HS-5 (cell line): ENCODE measurements at places on chromosomes 13 and 19.

DNA sequence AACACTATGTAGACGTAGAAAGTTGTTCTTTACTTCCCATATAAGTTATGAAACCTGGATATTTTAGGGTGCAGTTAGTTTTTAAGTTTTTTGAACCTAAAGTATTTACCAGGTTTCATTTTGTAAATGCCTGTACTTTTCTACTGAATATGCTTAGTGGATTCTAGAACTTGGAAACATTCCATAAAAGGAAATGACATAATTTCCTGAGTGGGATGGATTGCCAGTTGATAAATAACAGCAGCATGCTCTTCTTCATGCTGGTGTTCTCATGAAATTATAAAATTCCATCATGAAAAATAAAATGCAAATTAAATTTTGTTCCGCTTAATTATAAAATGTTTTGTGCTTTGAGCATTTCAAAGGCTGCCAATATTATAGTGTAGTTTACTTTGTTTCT is 362.2 kb upstream of the PCDH20 start:
- DNase-seq: no peak

DNA sequence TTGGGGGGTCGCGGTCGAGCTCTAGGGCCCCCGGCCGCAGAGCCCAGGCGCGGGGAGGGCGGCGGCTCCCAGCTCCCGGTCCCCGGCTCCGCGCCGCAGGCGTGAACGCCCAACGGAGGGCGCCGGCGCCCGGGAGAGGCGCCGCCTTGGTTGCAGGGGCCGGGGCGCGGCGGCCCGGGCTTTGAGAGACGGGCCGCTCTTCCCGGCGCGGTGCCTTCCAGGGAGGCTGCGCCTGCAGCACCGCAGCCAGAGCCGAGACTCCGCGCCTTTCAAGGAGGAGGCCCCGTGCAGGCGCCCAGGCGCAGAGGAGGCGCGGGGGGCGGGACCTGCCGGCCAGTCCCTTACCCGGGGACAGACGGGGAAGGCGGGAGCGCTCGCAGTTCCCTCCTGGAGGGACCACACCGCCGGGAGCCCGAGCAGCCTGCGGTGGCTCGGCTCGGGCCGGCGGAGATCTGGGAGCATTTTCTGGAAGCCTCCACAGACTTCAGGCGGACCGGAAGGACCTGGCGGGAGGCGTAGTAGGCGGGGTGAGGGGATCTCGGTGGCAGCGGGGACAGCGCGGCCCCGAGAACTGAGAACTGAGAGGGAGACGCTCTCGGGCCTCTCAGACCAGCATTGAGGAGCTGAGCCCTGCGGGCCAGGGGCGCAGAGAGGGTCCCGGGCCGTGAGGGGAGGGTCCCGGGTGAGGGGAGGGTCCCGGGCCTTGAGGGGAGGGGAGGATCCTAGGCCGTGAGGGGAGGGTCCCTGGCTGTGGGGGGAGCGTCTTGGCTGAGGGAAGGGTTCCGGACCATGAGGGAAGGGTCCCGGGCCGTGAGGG is 25.5 kb upstream of the MCF2L start:
- no peak for DNase-seq

DNA sequence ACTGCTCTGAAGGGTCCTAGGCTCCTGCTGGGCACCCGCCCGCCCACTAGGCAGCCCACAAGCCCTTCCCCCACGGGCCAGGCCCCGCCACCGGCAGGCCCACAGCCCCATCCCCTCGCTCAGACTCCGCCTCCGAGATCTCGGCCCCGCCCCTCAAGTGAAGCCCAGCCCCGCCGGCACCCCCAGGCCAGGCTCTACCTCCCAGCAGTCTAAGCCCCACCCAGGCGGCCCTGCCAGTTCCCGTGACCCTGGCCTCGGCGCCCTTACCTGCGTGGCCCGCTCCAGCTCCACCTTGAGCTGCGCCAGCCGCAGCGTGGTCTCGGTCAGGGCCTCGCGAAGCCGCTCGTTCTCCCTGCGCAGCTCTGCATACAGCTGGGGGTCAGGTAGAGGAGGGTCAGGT is 16.3 kb downstream of the EPS8L1 start:
- no peak for DNase-seq

GRCh38 chr19:14649020-14649419 is 25.6 kb downstream of the ADGRE3 start:
- no peak for DNase-seq

GRCh38 chr13:26221399-26221720 is 754 bp downstream of the RNF6 start:
- DNase-seq: no peak

- DNase-seq: no peak
Observed at GRCh38 chr13:79589603-79590393, 108.8 kb downstream of the NDFIP2 start.

DNA sequence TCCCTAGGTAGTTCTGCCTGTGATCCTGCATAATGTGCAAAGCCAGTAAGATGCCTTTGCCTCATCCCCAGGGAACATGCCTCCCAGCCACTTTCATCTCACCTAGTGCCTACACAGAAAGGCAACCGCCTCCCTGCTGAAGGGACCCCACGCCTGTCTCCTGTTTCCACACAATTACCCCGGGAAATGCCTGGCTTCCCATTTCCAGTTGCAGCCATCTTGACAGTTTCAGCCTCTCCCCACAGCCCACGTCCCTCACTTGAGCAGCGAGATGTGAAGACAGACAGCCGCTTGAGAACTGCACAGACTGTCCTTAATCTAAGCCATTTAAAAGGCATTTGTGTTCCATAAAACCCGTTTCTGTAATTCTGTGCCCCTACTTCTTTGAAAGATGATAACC is 4.7 kb upstream of the UQCRFS1 start:
- DNase-seq: no peak

- DNase-seq: no peak
Observed at GRCh38 chr19:14487370-14488125, 8.4 kb downstream of the GIPC1 start.

- no peak for DNase-seq
Observed at GRCh38 chr13:94196413-94196812, 283.1 kb downstream of the DCT start.

DNA sequence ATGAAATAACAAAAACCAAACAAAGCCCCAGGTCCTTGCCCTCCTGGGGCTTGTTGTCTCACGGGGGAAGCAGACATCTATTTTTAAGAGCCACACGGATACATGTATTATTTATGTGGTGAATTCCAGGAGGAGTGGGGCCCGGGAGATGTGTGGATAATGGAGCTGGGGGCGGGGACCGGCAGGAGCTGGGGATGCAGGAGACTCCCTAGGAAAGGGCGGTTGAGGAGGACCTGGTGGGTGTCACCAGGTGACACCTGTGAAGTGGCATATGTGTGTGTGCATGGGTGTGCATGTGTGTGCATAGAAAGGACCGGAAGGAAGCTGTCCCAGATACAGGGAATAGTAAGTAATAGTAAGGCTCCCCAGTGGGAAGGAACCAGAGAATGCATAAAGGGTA is 148.9 kb downstream of the URI1 start:
- DNase-seq: no peak

DNA sequence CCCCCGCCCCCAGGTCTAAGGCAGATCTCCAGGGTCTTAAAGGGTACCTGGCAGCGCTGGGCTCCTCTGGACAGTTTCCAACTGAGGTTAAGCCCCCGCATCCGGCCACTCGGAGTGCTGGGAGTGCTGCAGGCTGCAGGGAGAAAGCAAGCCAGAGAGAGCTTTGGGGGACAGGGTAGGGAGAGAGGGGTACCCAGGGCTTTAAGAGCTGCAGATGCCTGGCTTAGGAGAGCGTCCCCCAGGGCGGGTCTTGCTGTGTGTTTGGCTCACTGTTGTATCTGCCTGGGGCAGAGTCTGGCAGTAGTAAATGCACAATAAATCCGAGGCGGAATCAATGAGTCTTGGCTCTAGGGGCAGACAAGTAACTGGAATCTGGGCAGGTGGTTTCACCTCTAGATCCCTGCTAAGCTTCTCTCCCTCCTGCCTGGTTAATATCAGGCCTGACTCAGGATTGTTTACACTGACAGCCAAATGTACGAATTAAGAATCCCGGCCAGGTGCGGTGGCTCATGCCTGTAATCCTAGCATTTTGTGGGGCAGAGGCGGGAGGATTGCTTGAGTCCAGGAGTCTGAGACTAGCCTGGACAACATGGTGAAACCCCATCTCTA is 798 bp upstream of the COX6B2 start:
- no peak for DNase-seq

GRCh38 chr13:74969419-74969818 is 512.5 kb downstream of the TBC1D4 start:
- DNase-seq: no peak

- no peak for DNase-seq
Observed at GRCh38 chr13:75896271-75896670, 260.1 kb downstream of the LMO7 start.

GRCh38 chr19:51458051-51458645 is at the start of gene SIGLEC8:
TSS of gene SIGLEC8 (minus strand) at chr19:51458454. CDS start at chr19:51458387, 67 bp downstream.
- DNase-seq: no peak

- DNase-seq: no peak
Observed at GRCh38 chr13:23799945-23800344, 89.3 kb downstream of the MIPEP start.

DNA sequence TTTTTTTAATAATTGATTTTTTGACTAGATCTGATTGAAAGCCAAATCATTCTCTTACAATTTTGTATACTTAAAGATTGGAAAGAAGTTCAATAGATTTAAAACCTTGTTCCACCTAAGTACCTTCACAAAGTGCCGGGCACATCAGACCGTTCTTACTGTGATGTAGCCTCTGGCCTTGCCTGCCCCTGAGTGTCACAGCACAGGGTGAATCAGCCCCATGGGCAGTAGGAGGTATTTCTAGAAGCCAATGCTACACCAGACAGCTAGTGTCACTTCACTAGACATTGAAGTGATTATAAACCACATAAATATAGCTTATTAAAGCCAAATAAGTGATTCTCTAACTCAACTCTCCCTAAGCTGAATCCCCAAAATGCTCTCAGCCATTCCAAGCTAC is 131.3 kb downstream of the LACC1 start:
- DNase-seq: no peak

- DNase-seq: no peak
Observed at GRCh38 chr13:78152415-78152814, 233.8 kb upstream of the EDNRB start.

DNA sequence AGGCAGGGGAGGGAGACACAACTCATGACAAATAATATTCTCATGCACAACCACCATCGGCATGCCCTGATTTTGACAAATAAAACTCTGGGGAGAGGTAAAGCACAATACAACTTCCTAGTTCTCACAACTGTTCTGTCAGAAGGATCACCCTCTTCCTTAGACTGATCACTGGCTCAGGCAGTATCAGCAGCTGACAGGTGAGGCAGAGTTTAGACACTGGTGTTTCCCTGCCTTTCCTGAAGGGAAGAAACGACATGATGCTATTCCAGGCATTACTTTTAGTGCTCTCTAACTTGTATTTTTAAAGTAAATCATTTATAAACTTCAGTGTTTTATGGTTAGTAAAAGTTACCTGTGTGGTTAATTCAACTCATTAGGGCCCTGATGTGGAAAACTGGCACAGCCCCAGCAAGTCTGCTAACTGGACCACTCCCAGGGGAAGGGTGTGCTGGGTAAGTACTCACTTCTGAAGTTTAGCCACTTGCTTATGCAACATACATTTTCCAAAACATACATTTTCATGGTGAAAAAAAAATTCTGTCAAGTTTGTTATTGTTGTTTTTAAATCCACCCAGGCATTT is 82.8 kb downstream of the CRYL1 start:
- no peak for DNase-seq

- no peak for DNase-seq
Observed at GRCh38 chr19:38718747-38719543, 25.3 kb downstream of the CAPN12 start.

DNA sequence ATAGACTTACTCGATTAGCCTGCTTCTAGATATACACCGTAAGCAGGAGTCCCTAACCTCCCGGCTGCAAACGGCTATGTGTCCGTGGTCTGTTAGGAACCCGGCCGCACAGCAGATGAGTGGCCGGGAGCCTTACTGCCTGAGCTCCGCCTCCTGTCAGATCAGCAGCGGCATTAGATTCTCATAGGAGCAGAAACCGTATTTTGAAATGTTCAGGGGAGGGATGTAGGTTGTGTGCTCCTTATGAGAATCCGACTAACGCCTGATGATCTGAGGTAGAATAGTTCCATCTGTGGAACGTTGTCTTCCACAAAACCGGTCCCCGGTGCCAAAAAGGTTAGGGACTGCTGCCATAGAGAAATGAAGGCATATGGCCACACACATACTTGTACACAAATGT is 1491.9 kb downstream of the SLITRK5 start:
- no peak for DNase-seq

GRCh38 chr13:40388617-40389016 is 277.8 kb downstream of the FOXO1 start:
- no peak for DNase-seq

DNA sequence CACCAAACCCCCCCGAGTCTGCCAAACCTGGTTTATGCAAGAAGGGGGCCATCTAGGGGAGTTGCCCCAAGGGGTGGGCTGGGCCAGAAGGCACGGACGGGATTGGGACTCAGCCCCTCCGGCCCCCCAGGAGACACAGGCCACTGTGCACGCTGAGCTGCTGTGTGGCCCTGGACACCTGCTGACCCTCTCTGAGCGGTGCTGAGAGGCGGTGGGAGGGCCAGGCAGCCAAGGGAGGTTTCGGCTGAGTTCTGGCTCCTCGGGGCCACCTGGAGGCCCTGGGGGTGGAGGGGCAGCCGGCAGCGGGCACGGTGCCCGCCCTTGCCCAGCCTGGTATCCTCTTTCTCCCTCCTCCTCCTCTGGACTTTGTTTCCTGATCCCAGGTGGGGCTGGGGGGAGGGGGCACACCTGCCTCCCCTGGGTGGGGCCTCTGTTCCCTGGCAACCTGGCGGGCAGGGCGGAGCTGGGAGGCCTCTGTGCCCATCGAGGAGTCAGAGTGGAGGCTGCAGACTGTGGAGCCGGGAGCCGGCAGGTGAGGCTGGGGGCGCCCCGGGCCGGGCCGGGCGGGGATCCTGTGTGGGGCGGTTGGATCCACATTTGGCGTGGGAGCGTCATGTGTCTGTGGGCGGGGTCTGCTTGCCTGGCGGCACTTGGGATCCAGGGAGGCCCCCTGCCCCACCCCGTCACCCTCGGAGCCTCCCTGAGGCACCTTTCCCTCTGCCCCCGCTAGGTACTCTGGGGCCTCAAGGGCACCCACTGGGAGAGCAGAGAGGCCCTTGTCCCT is at the start of gene MISP:
Gene MISP, plus strand, starts transcription at position 473 of the 784 bp plus-strand sequence. CDS start 5,835 bp downstream, outside the sequence.
- DNase-seq: no peak

GRCh38 chr19:6273701-6274601 is 5.8 kb downstream of the MLLT1 start:
- peak; percentile 68 for DNase-seq

DNA sequence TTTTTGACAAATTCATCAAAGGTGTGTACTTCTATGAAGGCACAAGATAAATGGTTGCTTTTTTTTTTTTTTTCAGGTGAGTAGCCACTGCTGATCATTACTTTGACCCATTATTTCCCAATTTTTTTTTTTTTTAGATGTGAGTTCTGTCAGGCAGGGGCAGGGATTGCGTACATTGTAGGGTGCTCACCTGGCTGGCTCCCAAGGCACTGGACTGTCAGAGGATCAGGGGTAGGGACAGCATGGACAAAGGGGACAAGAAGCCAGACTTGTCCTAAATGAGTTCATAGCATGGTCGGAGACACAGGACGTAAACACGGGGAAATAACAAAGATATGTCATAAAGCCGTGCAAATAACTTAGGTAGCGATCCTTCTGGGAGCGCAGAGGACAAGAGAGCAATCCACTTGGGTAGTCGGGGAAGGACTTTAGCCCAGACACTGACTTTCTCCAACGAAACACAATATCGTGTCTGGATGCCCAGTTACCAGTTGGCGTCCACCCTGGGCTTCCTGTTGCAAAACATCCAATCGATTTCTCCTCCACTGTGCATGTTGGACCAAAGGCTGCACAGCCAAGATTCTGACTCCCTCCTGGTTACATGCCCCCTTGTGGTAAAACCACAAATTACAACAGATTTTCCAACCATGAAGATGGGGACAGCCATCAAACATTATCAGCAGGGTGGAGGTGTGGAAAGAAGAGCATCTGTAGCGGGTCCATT is 27.5 kb upstream of the KATNAL1 start:
- no peak for DNase-seq

GRCh38 chr19:35222373-35223015 is 6.0 kb downstream of the FAM187B start:
- DNase-seq: no peak
